ENCODE measurements at places on chromosomes 16 and 17.

GRCh38 chr16:66476328-66477027, 49.4 kb downstream of the BEAN1 start:
- DNase-seq: no peak

DNA sequence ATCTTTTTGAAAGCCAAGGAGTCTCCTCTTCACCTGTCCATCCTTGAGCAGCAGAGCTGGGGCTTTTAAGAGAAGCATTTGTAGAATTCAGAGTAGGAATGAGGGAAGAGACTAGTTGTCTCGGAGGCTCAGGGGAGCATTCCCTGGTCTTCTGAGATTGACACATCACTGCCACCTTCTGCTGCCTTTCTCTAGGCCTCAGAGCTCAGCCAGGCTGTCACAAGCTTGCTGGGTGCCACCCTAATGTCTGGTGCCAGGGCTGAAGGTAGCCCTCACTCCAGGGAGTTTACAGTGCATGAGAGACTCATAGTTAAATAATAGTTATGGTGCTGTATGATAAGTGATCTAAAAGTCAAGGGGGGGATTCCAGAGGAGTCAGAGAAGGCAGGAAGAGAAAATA, 39.7 kb downstream of the B9D1 start:
- no peak for DNase-seq

DNA sequence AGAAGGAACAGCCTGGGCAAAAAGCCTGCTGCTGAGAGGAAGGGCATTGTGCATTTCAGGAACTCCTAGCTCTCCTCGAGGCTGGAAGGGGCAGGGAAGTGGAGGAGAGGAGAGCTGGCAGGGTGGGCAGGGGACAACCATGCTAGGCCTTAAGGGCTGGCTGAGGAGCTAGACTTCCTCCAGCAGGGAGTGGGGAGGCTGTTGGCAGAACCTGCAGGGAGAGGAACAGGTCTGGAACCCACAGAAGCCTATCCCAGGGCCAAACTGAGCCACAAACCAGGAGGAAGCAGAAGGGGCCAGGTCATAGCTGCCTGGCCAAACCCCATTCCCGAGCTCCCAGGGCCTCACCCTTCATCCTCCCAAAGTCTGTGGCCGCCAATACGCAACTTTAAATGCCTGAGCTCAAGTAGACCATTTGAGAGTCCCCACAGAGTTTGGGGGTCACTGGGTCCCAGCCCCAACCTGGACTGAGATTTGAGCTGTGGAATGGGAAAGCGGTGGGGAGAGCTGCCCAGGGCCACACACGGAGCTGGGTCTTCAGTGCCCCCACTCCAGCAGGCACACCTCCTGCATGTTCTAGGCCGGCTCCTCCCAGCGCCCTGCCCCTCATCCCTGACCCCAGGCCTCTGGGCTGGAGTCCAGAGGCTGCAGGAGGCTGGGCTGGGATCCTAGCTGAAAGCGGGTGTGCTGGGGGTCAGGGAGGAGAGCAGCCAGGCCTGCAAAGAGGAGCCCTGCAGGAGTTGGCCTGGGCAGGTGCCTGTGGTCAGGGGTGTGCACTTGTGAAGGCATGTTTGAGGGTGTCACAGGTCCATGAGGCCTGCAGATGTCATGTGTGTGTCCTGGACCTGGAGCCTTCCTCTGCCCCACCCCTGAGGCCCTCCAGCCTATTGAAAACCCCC, 4.5 kb downstream of the CDH5 start:
- DNase-seq: no peak

GRCh38 chr16:66968847-66969246, 7.8 kb downstream of the CES3 start:
- DNase-seq: no peak

GRCh38 chr16:78504401-78504851, 405.0 kb downstream of the WWOX start:
- no peak for DNase-seq

GRCh38 chr17:82984751-82985427, 94.5 kb upstream of the METRNL start:
- DNase-seq: no peak

DNA sequence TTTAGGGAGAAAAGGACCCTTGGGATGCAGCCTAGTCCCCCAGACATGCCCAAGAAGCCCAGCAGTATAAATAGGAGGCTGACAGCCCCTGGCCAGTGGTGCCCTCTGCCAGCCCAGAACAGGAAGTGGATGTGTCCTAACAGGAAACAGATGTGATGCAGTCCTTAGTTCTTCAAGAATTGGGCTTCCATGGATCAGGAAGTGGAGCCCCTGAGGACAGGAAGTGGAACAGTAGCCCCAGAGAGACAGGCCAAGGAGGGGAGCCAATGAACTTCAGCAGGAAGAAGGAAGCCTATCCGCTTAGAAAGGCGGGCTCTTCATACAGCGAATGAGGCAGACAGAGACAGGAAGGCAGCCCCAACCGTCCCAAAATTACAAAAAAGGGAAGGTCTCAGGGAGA, 7.2 kb downstream of the CTF1 start:
- no peak for DNase-seq

GRCh38 chr16:1472974-1473373, 1.9 kb downstream of the CLCN7 start:
- no peak for DNase-seq

DNA sequence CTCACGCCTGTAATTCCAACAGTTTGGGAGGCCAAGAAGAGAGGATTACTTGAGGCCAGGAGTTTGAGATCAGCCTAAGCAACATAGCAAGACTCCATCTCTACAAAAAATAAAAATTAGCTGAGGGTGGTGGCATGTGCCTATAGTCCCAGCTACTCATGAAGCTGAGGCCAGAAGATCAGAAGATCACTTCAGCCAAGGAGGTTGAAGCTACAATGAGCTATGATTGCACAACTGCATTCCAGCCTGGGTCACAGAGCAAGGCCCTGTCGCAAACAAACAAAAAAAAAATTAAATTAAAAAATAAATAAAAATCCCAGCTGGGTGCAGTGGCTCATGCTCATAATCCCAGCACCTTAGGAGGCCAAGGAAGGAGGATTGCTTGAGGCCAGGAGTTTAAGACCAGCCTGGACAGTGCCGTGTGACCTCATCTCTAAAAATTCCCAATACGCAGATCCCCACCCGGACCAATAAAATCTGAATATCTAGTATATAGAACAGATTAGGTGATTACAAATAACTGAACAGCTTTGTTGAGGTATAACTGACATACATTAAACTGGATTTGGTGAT, 18.2 kb upstream of the ATF7IP2 start:
- DNase-seq: no peak

DNA sequence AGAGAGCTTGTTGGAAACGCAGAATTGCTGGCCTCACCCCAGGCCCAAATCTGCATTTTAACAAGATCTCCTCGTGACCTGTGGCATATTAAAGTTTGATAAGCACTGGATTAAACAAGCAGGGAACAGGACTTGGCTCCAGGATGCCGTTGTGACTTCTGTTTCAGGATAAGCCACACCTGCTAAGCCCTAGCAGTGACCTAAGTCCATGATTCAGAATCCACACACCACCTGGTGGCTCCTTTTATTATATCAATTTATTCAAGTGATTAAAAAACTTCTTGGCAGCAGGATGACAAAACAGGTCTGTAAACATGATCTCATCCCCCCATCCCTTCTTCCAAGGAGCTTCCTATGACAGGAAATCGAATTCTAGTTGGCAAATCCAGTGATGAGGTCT, 9.1 kb downstream of the NAGPA start:
- no peak for DNase-seq

DNA sequence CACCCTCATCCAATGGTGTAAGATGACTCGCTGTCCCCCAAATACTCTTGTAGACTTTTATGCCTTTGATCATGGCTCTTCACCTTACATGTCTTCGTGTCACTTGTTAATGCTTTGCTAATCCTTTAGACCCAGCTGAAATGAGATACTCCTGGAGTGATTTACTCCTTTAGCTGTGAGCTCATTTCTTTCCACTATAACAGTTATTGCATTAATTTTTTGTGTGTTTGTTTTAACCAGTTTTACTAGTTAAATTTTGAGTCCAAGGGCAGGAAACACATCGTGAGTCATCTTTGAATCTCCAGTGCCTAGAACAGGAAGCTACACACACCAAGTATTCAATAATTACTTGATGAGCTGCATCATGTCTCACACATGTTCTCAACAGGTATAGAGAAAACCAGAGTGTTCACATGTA, 6.5 kb upstream of the CTCF start:
- no peak for DNase-seq

DNA sequence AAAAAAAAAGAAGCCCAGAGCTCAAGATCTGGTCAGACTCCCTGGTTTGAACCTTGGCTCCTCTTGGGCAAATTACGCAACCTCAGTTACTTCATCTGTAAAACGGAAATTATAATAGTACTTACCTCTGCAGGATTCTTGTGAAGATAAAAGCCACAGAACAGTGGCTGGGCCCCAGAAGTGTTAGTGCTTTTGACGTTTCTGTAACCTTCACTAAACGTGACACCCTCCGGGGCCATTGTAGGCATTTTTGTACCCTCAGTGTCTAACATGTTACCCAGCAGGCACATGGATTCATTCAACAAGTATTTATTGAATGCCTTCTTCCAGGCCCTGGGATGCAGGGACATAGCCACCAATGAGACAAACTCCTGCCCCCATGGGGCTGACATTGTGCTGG, 58.0 kb downstream of the PITPNC1 start:
- no peak for DNase-seq

DNA sequence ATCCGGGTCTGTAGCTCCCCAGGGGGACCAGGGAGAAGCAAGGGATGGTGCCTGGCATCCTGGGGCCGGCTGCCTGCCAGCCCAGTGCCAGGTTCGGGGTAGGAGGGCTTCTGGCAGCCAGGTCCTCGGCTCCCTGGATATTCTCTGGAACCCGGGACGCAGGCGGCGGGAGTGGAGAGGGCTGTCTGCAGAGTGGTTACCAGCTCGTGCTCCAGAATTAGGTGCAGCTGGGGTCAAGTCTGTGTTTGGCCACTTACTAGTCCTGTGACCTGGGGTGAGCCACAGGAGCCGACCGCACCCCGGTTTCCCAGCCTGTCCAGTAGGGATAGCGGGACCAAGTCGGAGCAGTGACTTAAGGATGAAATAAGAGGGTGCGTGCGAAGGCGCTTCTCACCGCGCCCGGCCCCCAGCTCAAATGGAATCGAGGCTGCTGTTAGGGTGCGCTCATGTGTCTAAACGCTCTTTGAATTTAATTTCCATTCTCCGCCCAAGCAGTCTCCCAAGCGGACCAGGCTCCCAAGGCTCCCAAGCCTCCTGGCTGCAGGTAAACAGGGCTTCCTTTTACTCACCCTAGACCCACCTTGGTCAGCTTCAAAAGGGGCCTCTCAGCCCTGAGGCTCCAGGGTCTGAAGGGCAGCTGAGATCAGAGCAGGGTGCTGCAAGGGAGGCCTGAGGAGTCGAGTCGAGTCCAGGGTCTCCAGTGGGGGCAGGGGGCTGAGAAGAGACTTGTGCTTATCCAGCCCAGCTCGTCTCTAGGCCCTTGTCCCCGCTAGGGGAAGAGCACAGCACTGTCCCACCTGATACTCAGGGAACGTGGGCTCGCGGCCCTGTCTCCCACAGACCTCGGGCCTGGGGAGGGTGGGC, 28.3 kb upstream of the ZNF469 start:
- DNase-seq: no peak

DNA sequence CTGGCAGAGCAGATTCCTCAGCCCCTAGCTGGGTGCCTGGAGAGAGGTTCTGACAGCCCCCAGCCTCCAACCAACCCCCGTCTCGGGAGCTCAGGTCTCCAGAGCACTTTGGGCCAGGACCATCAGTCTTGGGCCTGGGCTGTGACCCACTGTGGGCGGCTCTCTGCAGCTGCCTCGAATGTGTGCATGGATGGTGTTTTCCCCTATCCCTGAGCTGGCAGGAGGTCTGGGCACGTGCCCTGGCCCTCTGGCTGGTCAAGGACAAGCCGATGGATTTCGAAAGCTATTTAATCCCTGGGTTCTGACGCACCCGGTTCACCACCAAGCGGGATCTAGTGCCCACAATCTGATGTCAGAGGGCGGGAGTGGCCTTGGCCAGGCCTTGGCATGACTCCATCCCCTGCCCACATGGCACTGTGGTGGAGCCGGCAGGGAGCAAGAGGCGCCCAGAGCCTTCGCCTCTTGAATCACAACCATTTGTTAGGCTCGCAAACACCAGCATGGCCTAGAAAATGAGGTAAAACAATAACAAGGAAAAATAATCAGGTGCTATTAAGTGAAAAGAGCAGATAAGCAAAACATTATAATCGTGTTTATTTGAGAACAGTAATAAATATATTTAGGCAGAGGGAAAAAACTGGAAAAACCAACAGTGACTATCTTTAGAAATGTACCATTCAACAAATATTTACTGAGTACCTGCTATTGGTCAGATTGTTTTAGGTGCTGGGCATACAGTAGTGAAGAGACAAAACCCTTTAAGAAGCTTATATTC, 69.3 kb upstream of the TOB1 start:
- DNase-seq: no peak

DNA sequence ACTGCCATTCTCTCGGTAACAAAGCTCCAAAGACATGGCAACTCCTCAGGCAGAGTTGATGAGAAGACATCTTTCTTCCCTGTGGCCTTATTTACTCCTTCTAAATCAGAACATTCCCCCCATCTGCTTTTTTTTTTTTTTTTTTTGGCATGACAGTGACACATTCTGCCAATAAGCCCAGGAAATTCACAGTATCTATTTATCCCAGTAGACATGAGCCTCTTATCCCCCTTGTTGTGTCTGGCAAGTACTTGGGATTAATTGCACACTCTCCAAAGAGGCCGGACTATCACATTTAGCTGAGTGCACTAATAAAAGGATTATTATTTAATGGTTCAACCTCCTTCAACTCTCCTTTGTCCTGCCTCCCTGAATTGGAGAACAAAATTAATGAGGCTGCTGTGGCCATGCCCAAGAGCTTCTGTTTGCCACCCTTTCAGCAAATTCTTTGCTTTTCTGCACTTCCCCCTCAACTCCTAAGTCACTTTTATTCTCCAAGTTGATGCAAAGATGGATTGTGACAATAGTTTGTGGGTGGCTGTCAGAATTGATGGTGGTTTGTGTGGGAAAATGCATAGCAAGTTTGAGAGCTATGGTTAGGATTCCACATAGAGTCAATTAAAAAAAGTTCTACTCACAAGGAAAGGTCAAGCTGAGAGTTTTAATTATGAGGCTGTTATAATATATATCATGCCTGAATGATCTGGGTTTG, 47.2 kb downstream of the GPR139 start:
- no peak for DNase-seq

GRCh38 chr17:63113167-63113566, 147.1 kb downstream of the TANC2 start:
- DNase-seq: no peak

All from NCI-H1048 (cell line).